ENCODE measurements at places on chromosomes 6 and 20.

- DNase-seq: no peak
These were observed 43.8 kb downstream of the FUT9 start for GRCh38 chr6:96059586-96059985.

- no peak for DNase-seq
These were observed 4.3 kb downstream of the AKAP7 start for GRCh38 chr6:131139599-131139998.

DNA sequence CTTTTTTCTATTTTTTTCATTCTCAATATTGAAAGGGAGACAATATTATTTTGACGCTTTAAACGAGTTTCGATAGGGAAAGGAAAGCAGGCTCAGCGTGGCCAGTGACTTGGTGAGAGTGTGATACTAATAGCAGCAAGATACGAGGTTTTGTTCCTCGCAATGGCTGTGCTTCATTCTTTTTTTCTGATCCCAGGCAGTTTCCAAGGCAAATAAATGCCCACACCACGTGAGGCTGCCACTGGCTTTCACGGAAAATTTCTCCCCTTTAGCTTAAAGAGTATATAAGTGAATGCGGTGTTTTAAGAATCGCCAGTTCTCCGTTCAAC lies 196.4 kb upstream of the ZNF184 start:
- DNase-seq: no peak

GRCh38 chr6:31952890-31953289 lies 5.9 kb downstream of the NELFE start:
- no peak for DNase-seq

DNA sequence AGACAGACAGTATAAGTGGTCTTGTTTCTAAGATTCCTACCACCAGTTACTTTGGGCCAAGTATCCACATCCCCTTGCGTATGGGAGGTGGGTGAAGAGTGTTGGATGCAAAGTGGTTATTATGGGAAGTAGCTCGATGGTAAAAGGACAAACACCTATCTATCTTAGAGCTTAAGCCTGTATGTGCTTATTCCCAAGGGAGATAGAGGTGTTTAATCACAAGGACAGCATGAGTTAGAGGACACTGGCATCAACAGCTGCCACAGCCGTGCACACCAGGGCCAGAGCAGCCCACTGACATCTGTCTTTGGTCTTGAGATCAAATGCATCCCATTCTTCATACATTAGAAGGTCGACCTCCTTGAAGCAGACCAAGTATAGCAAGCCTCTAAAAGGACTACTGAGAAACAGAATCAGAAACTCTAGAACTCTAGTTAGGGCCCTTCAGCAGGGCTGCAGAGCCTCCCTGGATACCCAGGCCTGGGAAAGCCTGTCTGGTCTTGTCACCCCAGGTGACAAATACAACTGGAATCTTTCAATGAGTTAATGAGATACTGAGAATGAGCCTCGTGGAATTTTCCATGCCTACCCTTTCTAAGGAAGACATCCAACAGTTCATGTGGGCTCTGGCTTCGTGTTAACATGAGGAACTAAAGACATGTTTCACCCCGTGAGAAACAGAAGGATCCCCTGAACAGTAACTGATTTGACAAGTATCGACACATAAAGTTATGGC lies 28.7 kb downstream of the TXNDC5 start:
- no peak for DNase-seq

Data from islet precursor cell (in vitro differentiated cells).